PC-3 (cell line): ENCODE measurements at places on chromosomes 1 and 21.

GRCh38 chr1:50416553-50417453, 6.4 kb downstream of the DMRTA2 start:
- DNase-seq: no peak

DNA sequence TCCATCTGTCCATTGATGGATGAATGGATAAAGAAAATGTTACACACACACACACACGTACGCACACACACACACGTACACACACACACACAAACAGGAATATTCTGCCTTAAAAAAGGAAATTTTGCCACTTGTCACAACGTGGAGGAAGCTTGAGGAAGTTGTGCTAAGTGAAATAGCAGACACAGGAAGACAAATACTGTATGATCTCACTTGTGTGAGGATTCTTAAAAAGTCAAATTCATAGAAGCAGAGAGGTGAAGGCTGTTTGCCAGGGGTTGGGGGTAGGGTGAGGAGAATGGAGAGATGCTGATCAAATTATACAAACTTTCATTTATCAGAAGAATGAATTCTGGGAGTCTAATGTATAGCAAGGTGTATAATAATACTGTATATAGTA, 73.2 kb downstream of the KIF14 start:
- DNase-seq: no peak

- DNase-seq: no peak
Measured at GRCh38 chr21:31986035-31986856, 113.4 kb downstream of the HUNK start.

DNA sequence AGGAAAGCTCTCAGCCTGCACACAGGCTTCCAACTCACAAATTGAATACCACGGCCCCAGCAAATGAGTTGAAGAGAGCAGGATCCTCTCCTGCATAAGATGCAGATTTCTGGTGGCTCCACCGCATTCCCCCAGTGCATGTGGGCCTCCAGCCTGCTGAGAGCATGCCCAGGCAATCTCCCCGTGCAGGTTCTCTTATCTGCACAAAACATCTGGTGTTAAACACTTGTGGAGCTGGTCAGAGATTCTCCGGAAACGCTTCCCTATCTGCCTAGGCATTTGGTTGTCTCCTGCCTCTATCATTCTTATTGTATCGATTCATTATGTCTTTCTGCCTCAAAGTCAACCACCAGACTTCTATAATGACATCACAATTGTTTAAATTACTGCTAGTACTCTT, 1349.0 kb upstream of the B3GALT2 start:
- no peak for DNase-seq

- no peak for DNase-seq
Measured at GRCh38 chr1:205915354-205915990, 27.8 kb downstream of the SLC26A9 start.

DNA sequence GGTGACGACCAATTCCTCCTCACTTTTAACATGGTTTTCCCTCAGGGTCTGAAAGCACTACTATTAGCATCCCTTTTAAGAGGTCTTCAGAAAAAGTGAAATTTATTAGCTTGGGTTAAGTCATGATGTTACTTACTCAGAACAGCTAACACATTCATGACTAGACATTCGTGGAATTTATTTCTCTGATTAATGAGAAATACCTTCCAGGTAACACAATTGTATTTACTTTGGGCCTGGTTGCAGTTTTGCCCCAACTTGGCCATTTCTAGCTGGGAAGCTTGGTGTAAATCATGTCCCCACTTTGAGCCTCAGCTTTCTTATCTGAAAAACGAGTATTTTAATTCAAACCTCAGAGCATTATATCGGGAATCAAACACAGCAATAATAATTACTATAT, 119.2 kb upstream of the SPATA6 start:
- no peak for DNase-seq

DNA sequence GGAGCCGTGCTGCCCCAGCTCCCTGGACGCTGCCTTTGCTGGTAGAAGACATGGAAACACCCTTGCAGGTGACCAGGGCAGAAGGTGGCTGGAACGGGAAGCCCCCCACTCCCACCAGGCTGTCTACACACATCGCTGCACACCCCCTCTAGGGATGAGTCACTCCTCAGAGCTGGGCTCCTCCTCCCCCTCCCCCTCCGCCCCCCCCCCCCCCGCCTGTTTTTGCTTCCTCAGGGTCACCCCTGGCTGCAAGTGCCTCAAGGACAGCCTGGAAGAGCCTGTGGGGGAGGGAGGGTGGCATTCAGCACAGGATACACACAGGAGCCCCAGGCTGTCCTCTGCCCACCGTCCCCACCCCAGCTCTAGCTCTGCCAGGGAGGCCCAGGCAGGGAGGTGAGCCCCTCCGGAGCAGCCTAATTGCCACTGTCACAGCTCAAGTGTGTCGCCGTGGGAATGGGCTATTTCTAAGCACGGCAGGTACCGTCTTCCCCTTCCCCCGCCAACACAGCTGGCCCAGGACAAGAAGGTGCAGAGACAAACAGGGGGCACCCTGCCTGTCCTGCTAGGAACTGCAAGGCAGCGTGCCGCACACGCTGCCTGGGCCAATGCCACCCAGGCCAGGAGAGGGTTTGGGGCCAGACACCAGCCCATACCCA, 2.5 kb downstream of the FNDC10 start:
- peak; percentile 55 for DNase-seq

DNA sequence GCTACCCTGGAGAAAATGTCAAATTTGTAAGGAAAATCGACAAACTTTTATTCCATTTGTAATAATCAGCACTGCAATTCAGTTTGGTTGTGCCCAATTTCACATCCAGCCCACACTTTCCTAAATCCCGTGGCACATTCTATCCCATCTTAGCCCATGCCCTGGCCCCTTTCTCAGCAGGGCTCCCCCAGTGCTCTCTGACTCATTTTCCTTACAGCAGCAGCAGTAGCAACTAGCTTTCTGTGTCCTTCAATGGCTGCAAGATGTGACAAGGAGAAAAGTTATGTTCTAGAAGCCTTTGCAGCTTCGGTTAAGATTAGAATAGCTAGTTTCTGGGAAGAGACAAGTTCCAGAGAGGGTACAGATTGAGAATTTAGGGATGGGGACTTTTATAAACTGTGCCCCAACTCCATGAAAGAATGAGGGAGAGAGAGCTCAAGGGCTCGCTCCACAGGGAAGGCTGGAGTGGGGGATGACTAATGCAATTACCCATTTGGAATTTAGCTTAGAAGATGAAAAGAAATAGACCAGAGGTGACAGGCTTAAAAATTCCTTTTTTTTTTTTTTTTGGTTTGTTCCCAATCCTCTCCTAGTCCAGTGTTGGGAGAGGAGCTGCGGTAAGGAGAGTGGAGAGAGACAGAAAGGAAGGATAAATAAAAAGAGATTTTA, 47.0 kb upstream of the POU2F1 start:
- peak; percentile 51 for DNase-seq

- DNase-seq: no peak
Measured at GRCh38 chr1:3067301-3067670, 1.7 kb upstream of the PRDM16 start.

GRCh38 chr1:51519865-51520699, 1.0 kb upstream of the EPS15 start:
- peak; percentile 68 for DNase-seq

GRCh38 chr1:85454214-85454613, 10.7 kb downstream of the DDAH1 start:
- no peak for DNase-seq

DNA sequence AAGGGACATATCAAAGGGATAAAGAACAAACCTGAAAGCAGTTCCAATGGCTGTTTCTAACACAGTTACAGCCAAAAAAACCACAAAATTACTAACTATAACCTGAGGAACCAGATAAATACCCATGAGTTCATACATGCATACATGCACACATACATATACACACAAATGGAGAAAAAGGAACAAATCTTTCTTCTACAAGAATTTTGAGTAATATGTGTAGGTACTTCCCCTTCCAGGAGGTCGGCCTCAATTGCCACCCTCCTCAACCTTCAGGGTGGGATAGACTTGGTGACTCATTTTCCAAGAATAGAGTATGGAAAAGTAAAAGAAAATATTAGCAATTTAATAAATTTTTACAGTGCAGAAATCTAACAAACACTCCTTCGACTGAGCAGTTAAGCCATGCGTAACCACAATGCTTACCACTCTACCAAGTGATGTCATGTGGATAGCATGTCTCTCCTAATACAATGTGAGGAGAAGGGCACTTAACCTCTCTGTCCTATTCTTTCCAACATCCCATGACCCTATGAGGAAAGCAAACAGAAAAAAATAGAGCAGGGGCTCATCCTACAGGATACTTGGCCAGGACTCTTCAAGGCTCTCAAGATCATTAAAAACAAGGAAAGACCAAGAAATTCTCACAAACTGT, 243.0 kb upstream of the RUNX1 start:
- no peak for DNase-seq

GRCh38 chr1:7333620-7334019, 437.5 kb upstream of the VAMP3 start:
- no peak for DNase-seq

DNA sequence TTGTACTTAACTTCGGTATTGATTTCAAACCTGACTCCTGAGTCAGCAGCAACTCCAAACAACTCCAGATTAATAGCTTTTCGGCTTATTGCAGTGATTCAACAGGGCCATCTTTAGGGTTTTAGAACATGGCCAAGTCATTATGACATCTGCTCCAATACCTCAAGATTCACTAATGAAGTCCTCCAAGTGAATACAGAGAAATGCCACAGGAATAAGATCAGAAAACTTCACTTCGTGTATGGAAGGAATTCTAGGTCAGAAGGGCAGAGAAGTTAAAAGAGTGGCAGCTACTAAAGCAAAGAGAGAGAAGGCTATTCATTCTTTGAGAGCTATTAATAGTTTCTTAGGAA, 7.6 kb upstream of the C1orf116 start:
- no peak for DNase-seq

- no peak for DNase-seq
Measured at GRCh38 chr1:116425987-116426386, 52.9 kb downstream of the ATP1A1 start.

DNA sequence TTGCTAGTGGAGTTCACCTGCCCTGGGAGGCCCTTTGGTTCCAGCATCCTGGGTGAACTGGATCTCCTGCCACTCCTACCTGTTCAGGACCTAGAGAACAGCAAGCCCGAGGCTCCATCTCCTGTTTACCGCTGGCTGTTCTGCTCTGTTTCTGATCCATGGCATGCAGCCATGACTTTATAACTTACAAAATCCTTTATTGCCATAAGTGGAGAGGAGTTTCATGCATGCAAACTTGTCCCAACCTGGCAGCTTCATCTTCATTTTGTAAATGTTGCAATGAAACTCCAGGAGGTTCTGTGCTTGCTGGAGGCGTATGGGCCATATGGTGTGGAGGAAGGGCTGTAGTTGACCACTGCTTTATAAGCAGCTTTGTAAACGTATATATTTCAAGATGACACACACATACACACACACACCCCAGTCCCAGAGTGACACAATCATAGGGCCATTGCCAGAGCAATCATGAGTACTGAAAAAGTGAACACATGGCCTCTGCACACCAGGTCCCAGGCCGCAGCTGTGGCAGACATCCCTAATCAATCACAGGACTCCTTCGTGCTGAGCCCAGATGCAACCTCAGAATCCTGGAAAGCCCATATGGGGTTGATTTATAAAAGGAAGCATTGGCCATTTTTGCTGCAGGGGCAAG, 69.0 kb downstream of the UBIAD1 start:
- DNase-seq: no peak

DNA sequence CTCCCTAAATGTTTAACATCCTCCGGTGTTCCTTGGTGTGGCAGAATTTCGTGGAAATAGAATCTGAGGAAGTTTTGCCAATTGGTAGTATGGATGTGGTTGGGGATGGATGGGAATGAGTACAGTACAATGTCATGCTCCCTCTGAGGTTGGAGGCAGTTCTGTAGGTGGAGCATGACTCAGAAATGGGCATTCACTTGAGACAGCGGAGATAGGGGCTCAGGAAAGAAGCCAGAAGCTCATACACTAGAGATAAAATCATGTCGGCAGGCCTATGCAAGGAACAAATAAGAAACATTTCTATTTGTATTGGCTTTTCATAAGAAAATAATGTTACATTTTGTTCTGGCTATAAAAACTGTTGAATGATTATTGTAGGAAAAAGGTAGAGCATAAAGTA, 196.0 kb downstream of the URB2 start:
- no peak for DNase-seq

DNA sequence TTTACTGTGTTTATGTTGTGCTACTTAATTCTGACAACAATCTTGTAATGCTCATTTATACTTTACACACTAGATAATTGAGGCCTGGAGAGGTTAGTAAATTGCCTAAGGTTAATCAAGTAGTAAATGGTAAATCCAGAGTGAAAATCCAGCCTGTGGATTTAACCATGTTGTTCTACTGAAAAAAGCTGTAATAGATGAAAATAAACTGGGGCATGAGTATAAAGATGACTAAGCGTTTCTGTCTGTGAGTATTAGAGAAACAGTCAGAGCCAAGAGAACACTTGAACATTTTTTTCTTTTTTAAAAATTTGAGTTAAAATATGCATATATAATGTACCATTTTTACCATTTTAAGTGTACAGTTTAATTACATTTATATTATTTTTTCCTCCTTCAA, 47.9 kb upstream of the LEPR start:
- peak; percentile 13 for DNase-seq

DNA sequence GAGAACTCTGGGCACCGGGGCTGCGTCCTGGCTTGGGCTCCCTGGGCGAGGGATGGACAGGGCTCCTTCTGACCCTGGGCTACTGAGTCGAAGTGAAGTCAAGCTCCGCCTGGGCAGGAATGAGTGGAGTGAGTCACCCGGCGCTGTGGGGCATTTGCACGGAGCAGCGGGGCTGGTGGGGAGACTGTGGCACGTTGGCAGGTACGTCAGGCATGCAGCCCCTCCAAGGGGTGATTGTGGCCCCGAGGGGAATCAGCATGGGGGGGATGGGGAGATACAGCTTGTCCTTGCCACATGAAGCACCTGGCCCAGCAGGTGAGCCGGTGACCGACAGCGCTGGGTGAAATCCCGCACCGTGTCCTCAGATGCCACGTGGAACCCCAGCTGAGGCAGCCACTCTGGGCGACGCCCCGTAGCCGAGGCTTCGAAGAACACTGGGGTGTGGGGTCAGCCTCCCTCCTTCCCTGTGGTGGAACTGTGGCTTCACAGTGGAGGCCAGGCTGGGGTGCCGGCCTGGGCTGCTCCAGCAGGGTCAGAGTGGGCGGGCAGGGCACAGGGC, 62.3 kb downstream of the COL18A1 start:
- DNase-seq: peak; percentile 57

- DNase-seq: no peak
Measured at GRCh38 chr21:46150073-46150472, 5.3 kb downstream of the FTCD start.

DNA sequence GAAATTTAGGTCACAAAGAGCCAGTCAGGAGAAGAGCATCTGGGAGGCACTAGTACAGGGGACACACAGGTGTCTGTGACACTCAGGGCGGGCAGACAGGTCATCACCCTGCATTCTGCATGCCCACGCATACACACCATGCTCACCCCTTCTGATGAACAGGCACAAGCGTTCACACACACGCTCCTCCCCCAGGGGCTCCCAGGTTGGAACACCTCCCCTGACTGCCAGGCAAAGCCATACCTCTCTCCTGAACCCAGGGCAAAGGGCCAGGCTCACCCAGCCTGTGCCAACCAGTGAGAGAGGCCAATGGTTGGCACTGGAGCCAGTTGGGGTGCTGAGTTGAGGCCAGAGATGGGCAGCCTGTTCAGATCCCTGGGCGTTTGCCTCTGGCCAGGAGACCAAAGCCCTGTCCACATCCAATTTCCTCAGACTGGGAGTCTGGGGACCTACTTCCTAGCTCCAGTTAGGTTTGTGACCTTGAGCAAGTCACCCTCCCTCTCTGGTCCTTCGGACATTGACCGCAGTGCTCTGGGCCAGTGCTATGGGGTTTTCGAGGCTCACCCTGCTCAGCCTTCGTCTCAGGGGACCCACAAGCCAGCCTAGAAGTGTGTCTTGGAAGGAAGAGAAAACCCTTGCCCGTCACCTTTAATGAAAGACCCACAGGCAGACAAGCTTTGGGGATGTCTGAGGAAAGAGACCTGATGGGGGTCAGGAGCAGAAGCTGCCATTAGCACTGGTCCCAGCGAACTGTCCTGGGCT, 5.8 kb upstream of the LAD1 start:
- DNase-seq: no peak
